ENCODE measurements at places on chromosomes 4 and X. TPM values are rescaled to one million over a fixed set of nuclear protein-coding genes. Genes with fewer than 3 reads are reported as not detected.

GRCh38 chr4:40003986-40004385 lies 26.3 kb upstream of the PDS5A start:
- DNase-seq = no peak

- DNase-seq = no peak
Measured at GRCh38 chrX:4825550-4825949, 1112.1 kb upstream of the PRKX start.

- no peak for DNase-seq
Measured at GRCh38 chr4:76605099-76605563, 170.1 kb downstream of the SHROOM3 start.

DNA sequence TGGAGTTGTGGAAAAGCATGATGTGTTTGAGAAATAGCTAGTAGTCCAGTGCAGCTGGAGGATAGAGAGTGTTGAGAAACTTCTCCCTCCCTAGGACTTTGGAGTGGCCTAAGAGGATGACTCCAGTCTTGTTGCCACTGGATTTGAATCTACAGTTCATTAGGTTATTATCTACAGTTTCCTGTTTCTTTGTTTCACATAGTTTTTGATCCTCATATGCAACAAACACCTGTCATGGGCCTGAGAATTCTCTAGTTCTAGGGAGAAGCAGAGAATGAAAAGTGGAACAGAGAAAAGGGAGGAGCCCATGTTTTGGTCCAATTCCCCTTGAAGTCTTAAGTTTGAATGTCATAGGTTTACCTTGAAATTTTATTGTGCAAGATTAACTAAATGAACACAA lies 73.6 kb upstream of the TBC1D9 start:
- DNase-seq = no peak

The IGSF1 gene
- not detected for total RNA-seq

The FAT4 gene
- not detected for total RNA-seq

The USP17L13 gene
- total RNA-seq = not detected

GRCh38 chrX:43747476-43747875 lies 91.4 kb downstream of the MAOA start:
- no peak for DNase-seq

DNA sequence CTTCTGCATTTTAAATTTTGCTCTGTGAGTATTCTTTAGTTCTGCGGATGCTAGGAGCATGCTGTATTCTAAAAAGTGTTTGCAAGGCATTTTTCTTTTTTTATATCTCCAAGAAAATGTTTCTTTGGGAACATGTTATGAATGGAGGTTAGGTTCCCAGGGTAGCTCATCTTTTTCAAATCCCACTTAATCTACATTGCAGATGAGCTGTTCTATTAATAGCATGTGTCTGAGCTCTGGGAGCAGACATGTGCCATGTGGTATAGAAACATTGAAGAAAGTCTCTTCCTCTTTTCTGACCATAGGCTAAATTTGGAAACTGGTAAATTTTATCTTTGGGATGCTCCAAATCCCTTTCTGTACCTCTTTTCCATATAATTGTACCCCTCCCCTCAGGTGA lies 23.2 kb downstream of the DIAPH2 start:
- DNase-seq = no peak

The MAGEE1 gene
- total RNA-seq = 4.6 TPM

The GC gene
- total RNA-seq = not detected
